ENCODE measurements at places on chromosomes 16 and 17.

GRCh38 chr17:76092526-76093413 is 10.8 kb downstream of the EXOC7 start:
- DNase-seq, result peak; percentile 76

DNA sequence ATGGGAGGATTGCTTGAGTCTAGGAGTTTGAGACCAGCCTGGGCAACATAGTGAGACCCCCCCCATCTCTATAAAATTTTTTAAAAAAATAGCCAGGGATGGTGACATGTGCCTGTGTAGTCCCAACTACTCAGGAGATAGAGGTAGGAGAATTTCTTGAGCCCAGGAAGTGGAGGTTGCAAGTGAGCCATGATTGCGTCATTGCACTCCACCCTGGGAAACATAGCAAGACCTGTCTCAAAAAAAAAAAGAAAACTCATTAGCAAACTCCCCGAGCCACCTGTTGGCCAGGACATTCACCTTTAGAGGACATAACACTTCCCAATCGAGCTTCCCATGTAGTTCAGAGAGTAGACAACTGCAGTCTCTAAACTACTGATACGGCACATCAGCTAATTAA is 274.2 kb downstream of the ABCC12 start:
- no peak for DNase-seq

- DNase-seq, result no peak
Observed at GRCh38 chr17:9557857-9558256, 17.8 kb downstream of the STX8 start.

DNA sequence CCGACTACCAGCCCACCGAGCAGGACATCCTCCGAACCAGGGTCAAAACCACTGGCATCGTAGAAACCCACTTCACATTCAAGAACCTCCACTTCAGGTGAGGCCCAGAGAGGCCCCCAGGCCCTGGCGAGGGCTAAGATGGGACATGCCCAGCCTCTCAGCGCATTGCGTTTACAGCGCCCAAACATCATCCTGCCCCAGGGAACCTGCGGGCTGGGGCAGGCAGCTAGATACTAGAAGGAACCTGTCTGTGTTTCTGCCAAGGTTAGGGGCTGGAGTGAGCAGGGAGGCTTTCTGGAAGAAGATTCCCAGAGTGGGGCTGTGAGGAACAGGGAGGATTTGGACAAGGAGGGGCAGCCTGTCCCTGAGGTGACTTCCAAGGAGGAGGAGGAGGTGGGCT is 90.6 kb downstream of the AMFR start:
- no peak for DNase-seq

DNA sequence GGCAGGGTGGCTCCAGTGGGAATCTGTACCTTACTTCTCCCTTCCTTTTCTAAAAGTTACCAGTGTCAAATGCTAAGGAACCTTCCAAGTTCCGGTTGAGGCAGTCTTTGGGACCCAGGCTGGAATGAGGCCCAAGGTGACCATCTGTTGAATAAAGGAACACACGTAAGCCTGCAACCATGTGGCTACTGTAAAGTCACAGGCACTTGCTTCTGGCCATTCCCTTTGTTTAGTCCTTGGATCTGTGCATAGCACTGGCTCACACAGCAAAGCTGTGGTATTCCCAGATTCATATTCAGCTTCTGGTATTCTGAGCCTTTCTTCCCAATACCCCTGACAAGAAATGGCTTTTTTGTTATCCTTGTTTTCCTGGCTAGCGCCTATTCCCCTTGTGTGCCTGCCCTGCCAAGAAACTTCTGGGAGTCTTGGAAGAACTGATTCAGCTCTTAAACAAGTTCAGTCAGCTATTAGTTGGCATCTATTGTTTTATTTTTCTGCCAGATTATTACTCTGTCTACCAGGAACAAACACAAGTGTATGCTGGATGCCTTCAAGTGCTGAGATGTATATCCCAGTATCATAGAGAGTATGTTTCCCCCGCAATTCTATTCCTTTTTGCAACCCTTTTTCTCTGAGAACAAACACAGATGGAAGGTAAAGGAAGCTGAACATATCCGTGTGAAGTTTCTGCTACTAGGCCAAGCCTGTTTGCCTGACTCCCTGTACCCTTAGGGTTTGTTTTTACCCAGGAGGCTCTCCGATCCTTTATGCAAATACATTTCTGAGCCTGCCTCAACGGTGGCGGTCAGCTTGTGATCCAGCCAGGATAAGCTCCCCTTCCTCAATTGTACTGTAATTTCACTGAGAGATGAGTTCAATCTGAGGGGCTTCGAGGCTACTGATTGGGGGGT is 13.2 kb downstream of the TMEM238L start:
- DNase-seq, result no peak

All from posterior vena cava (tissue), 2 donors.